ENCODE measurements at places on chromosomes 3 and 15.

- DNase-seq: peak; percentile 82
Measured at GRCh38 chr15:91950631-91951329, 97.3 kb downstream of the SLCO3A1 start.

- DNase-seq: no peak
Measured at GRCh38 chr3:14488286-14489041, 51.7 kb downstream of the GRIP2 start.

DNA sequence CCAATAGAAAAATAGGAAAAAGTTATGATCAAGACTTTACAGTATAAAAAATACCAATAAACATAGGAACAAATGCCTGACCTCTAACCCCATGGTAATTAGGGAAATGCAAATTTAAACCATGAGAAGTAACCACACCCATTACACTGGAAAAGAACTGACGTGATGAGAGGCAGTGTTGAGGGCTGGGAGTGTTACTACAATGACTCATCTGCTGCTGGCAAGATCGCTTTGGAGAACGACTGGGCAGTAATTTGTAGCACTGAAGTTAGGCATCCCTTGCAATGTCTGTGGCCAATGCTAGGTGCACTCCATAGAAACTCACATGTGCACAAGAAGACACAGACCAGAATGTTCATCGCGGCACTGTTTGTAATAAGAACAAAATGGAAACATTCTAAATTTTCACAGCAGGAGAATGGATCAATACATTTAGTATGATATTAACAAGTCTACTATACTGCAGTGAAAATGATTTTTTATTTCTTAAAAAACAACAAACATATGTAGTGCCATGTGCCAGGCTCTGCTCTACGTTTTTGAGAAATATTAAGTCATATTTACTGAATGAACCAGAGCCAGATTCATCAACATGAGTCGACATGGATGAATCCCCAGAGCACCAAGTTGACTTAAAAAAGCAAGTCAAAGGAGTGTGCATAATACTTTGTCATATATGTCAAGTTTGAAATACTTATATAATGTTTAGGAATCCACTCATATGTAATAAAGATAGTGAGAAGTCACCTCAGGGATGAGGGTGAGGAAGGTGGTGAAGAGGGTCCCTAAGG is 37.6 kb upstream of the EPHB3 start:
- DNase-seq: peak; percentile 91

GRCh38 chr15:55661428-55661827 is 73.3 kb upstream of the PYGO1 start:
- no peak for DNase-seq

DNA sequence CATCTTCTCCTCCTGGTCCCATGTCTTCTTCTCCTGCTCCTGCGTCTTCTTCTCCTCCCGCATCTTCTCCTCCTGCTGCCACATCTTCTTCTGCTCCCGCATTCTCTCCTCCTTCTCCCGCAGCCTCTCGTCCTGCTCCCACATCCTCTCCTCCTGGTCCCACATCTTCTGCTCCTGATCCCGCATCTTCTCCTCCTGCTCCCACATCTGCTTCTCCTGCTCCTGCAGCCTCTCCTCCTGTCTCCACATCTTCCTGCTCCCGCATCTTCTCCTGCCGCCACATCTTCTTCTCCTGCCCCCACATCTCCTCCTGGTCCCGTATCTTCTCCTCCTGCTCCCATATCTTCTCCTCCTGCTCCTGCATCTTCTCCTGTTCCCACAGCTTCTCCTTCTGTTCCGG is 6.4 kb downstream of the GOLGA6L2 start:
- no peak for DNase-seq

GRCh38 chr3:163327086-163327485 is 1751.2 kb downstream of the SI start:
- no peak for DNase-seq

GRCh38 chr3:24493746-24494617 is 668 bp downstream of the THRB start:
- peak; percentile 65 for DNase-seq

DNA sequence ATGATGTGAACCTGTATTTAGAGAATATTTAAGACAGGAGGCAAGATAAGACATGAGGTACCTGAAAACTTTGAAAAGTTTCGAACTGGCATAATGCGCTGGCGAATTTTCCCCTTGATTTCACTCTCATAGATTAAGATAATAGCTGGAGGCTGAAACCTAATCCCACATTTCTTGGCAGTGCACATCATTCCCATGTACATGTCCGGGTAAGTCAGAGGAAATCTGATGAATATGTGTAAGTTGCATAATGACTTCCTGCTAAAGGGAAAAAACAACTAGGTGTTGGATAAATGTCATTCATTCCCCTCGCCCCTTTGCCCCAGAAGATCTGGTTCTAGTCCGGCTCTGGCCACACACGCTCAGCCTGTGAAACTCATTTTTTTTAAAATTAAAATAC is 3.6 kb downstream of the CEP19 start:
- no peak for DNase-seq

DNA sequence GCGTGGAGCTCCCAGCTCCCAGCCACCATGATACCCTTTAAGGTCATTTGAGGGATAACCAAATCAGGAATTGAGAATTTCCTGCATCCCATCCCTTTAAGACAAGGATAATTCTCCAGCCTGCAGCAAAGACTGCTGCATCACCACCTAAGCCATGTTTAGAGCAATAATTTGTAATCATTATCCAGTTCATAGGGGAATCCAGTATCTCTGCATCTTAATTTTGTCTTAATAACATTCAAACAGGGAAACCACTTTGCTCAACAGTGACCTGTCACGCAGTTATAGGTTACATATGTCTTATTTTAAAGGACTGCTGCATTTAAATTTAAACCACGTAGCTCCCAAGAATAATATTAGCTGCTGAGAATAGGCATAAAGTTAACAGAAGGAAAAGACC is 188.4 kb downstream of the SSR3 start:
- DNase-seq: no peak

DNA sequence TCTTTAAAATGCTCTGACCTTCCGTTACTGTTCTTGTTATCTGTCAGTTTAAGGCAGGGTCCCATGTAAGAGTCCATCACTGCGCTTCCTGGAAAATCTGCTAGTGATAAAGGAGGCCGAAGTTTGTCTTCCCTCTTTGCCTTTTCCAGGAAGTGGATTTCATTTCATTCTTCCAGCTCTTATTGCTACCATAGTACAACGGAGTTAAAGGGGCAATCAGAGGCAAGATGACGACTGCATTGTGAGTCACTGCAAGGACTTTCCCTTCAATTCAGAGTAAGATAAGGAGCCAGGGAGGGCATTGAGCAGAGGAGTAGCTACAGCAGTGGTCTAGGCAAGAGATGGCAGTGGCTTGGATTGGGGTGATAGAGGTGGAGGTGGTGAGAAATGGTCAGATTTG is 17.2 kb upstream of the DET1 start:
- DNase-seq: no peak

- no peak for DNase-seq
Measured at GRCh38 chr15:69159805-69160140, 662 bp upstream of the GLCE start.

- no peak for DNase-seq
Measured at GRCh38 chr3:81375921-81376320, 385.5 kb downstream of the GBE1 start.

DNA sequence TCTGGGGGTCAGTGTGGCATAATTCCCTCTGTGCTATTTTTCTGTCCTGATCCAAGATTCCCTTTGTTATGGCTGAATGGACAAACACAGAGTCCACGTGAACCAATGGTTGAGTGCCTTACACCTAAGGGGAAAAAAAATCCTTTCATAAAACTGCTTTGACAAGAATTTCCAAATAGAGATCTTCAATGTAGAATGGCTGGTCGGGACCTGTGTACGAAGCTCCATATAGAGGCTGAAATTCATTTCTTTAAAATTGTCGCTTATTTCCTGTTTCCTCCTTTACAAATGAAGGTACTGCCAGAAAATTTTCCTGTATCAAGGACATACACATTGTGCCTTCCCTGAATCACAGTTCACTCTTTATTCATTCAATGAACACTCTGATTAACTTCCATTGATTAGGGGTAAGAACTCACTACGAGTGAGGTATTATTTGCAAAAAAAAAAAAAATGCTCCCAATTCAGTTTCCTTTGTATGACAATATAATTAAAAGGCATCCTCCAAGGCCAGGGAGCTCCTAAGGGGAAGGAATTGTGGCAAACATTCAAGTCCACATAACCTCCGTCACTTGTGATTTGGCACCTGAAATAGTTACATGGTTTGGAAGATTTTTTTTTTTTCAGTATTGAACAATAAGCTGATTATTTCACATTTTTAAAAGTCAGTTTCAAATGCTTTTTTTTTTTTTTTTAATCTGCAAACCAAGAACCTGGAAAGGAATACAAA is 293.8 kb downstream of the MEX3B start:
- DNase-seq: no peak

GRCh38 chr3:52848617-52849016 is 13.8 kb upstream of the MUSTN1 start:
- DNase-seq: no peak

DNA sequence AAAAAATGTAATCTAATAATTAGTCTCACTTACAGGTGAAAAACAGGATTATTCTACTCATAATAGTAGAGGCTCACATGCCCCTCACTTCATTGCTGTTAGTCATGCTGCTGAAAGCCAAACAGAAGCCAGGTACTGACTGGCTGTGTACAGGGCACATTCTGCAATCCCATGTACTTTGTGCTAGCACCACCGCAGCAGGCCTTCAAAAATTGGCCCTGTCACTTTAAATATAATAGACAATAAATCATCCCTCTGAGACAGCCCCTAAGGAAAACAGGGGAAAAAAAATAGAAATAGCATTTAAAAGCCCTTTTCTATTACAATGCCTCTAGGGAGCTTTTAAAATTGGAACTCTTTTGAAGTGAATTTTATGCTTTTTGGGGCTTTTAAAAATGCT is 723.8 kb downstream of the TUSC7 start:
- no peak for DNase-seq

GRCh38 chr3:15795651-15796308 is 2.0 kb downstream of the ANKRD28 start:
- peak; percentile 80 for DNase-seq

DNA sequence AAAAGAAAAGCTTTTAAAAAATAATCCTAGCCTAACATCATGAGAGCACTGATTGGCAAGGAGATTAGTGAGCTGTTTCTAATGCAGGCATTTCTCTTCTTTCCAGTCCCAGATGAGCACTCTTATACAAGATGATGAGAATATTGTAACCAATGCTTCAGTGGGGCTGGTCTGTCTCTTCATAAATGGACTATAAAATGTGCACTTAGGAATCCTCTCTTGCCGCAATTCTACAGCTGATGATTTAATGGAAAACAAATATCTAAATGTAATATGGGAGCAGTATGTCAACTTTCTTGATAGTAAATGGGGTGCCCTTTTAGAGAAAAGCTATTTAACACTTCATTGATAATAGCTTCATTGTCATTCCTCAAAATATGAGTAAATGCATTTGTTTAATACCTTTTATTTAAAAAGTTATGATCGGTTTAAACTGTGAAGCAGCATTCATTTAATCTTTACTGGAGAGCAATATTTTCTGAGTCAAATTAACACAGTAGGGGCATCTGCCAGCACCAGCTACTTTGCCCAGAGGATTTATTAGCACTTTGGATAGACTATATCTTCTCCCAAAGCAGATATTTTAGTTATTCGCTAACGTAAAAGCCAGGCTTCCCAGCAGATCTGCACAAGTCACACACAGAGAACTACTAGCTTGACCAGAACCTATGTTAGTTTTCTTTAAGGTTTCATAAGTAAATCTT is 985.9 kb downstream of the DIPK2A start:
- DNase-seq: no peak

GRCh38 chr15:70284438-70285214 is 186.9 kb upstream of the TLE3 start:
- DNase-seq: peak; percentile 78

DNA sequence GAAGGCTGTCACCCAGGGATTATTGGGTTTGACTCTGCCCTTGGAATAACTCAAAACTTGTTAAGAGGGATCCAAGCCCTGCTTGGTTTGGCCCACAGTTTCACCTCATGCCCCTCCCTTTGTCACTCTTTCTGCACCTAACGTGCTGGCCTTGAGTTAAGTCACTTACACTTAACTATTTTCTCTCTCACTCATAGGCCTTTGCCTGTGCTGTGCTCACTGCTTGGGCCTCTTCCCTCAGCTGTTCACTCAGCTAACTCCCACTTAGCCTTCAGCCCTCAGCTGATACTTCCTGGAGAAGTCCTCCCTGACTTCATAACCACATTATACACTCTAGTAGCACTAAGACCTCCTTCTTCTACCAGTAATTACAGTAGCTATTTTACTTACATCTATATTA is 133.3 kb downstream of the CMSS1 start:
- no peak for DNase-seq

GRCh38 chr15:33007303-33007855 is 187.1 kb downstream of the FMN1 start:
- no peak for DNase-seq

DNA sequence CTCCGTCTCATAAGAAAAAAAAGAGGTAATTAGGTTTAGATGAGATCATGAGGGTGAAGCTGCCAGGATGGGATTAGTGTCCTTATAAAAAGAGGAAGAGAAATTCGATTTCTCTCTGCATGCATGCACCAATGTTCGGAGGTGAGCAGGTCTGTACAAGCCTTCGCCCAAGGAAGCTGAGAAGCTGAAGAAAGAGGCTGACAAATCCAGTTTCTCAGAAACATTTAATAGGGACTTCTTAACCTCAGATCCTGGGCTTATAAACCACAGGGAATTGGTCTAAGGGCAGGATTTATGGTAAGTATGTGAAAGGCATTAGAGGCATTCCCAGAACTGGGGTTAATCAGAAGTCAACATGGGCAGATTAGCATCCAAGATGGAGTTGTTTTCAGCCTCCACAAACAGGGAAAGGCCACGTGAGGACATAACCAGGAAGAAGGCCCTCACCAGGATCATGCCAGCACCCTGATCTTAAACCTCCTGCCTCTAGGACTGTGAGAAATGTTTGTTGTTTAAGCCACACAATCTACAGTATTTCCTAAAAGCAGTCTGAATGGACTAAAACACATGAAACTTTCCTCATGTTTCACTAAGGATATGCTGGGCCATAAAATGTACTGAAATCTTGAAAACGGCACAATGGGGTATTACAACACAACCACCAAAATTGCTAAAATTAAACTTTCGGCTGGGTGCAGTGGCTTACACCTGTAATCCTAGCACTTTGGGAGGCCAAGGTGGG is 11.3 kb downstream of the SHISA5 start:
- peak; percentile 57 for DNase-seq

GRCh38 chr3:168288511-168289401 is 193.0 kb upstream of the GOLIM4 start:
- no peak for DNase-seq

DNA sequence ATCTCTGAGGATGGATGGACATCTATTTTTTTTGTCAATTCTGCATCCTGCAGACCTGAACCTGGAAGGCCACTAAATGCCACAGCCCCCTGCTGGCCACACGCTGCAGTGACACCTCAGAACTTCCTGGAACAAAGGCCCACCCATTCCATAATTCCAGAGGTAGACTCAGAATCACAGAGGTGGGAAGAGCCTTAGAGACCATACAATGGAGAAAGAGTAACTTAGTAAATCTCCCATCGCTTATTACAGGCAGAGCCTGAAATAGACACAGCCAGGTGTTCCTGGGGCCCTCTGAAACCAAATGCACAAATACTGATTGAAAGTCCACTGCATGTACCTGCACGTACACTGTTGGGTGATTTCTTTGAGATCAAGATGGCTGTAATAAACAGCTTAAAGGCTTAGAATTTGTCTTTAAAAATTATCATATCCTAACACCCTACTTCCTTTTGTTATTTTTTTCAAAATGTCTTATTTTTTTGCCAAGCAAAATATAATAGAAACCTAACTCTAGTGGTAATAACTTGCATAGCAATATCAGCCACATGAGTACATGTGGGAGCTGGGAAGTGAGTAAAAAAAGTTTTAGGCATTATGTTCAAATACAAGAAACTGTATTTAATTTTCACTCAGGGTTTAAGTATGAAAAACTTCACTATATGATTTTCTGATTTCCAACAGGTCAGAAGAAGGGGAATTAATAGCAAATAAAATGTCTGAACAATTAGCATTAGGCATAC is 62.7 kb downstream of the EOMES start:
- peak; percentile 25 for DNase-seq
